Activated CD4-positive, CD25-positive, alpha-beta regulatory T cell (primary cell): ENCODE measurements at places on chromosomes 11 and 22.

- no peak for DNase-seq
These were observed 27.6 kb downstream of the SLC6A5 start for GRCh38 chr11:20627026-20627425.

DNA sequence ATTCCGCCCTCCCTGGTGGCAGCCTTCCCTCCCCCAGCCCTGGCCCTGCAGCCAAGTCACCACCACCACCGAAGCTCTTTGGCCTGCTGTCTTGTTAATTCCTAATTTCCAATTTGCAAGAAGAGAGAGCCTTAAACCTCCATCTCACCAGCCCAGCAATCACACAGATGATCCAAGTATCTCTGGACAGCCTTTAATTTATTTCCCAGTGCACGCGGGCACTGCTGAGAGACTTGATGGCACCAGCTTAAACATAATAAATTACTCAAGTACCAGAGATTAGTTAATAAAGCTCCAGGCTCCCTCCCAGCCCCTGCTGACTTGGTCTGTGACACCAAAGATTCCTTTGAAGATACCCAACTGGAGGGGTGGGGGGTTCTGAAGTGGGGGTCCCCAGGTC lies 494.7 kb downstream of the BUD13 start:
- DNase-seq, result no peak

GRCh38 chr11:15764326-15764725 lies 592.0 kb downstream of the SOX6 start:
- DNase-seq, result no peak

DNA sequence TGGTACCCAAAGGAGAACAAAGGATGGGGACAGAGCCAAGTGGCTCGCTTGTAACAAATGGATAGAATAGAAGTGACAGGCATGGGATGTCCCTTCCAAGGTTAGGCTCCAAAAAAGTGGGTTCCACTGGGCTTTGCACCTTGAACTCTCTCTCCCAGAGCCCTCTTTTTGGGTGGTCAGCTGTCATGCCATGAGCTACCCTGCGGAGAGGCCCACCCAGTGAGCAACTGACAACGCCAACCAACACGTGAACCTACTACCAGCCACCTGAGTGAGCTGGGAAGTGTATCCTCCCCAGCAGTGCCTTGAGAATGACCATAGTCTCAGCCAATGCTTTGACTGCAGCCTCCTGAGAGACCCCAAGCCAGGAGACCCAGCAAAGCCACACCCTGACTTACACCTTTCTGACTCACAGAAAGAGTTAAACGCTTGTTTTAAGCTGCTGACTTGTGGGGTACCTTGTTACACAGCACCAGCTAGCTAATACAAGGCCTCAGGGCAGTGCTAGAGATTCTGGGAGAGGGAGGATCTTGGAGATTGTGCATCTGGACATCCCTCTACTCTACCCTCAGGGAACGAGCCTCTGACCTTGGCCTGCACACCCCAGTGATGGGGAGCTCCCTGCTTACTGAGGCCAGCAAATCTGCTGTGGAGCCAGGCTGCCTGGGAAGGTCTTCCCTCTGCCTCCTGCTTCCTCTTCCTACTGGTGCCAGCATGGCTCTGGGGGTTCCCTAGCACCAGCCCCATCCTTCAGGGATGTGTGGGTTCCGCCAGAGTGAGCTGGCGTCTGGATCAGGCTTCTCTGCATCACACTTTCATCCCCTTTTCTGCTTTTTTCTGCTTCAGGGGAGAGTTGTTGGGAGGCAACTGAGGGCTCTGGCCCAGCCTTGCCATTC lies 29.1 kb upstream of the RFPL3 start:
- no peak for DNase-seq

DNA sequence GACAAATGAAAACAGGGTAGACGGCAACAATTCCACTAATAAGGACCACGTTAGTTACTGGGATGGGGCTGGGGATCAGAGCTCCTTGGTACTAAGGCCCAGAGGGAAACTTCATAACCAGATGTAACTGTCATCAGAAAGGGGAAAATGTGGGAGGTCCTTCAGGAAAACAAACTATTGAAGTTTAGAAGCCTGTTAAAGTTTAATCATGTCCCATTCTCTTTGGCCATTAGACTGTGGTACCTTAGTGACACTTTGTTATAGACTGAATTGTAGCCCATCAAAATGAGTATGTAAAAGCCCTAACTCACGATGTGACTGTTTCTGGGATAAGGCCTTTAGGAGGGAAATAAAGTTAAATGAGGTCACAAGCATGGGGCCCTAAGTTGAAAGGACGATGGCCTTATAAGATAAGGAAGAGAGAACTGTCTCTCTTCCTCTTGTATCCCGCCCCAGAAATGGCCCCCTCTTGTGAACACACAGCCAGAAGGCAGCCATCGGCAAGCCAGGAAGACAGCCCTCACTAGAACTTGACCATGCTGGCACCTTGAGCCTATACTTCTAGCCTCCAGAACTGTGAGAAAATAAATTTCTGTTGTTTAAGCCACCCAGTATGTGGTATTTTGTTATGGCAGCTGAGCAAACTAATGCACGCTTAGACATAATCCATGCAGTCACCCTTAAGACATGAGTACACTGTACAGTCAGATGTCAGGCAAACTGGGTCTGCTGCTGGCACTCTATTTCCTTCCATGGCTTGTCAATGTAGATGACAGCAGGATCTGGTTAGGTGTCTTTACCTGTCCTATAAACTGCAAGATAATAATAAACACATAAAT lies 26.9 kb upstream of the USP47 start:
- DNase-seq, result no peak

DNA sequence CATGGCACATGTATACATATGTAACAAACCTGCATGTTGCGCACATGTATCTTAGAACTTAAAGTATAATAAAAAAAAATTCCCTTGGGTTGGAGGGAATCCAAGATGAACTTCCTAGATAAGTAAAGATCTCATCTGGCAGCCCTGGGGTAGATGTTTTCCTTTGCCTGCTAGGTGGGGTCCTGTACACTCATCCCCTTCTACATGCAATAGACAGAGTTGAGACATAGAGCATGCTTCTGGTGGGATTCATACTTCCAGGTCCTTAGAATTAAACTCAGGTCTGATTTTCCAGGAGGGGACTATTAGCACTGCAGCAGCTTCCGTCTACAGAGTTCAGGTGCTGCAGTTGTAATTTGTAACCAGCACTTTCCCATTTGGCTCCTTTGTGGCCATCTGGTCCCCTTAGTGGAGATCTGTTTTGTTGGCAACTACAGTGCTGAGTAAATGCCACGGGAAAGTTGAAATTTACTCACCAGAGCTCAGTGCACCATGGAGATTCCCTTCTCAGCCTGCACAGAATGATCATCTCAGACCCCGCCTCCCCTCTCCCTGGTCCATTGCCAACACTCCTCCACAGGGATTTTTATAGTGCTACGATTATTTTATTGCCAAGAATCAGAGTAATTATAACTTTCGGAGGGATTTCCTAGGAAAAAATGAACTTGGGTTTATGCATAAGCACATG lies 220.1 kb upstream of the E2F8 start:
- DNase-seq, result no peak

DNA sequence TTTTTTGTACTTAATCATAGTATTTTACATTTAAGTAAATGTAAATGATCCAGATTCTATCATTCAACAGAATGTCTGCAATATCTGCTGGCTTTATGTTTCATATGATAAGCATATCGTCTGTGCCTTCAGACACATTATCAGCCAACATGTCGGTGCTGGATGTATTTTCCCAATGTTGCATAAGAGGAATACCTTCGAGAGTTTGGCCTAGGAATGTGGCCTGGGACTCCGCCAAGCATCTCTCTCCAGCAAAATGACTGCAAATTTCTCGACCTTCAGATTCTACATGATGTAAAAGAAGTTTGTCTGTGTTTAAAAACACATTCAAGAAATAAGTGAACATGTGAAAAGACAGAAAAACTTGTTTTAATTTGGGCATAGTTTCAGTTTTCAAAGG lies 6.9 kb downstream of the BDNF start:
- no peak for DNase-seq

DNA sequence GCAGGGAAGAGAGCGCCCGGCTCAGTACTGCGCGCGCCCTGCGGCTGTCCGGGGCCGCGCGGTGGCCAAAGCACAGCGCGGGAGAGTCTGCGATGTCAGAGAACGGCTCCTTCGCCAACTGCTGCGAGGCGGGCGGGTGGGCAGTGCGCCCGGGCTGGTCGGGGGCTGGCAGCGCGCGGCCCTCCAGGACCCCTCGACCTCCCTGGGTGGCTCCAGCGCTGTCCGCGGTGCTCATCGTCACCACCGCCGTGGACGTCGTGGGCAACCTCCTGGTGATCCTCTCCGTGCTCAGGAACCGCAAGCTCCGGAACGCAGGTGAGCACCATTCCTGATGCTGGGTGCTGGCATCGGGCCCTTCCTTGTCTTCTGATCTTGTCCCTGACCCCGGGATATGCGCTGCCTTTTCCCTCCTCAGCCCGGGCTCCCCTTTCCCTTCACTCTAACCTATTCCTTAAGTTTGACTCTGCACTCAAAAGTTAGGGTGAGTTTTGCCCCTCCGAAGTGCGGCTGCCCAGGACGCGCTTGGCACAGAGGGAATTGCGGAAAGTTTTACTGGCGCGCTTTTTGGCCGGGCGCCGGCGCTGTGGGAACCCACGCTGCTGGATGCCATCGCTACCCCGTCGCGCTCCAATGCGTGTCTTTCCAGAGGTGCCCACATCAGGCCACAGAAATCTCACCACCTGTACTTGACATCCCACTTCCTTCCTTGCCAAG lies at the start of gene MTNR1B:
Gene MTNR1B, plus strand, starts transcription at position 18 of the 714 bp plus-strand sequence. Its CDS starts 75 bp downstream, at position 93.
- DNase-seq, result no peak

DNA sequence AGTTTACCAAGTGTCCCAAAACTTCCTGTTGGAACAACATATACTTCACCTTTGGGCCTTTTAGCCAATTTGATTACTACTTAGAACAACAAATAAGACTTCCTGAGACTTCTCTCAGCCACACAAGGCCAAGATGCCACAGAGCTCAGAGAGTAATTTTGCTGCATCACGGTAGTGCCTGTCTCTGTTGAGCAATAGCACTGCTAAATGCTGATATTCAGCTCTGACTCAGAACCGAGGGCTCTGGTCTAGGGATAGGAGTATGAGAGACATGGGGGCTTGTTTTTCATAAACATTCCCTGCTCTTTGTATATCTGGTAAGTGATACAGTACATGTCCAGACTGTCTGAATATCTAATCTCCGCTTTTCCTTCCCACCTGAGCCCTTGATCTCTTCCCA lies 260.4 kb upstream of the ARHGAP20 start:
- no peak for DNase-seq

- DNase-seq, result no peak
These were observed 66.0 kb upstream of the PPARA start for GRCh38 chr22:46084376-46084775.

DNA sequence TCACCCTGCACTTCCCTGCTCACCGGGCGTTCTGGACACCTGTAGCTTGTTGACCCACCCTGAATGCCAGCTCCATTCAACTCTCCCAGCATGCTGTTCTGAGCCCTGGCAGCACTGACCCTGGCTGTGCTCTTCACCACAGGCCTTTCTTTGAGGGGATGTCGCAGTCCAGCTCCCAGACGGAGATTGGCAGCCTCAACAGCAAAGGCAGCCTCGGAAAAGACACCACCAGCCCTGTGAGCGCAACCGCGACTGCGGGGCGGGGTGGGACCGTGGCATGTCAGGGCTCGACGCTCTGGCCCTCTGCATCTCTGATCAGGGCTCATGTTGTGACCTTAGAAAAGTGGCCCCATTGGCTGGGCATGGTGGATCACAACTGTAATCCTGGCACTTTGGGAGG lies 47.4 kb upstream of the RAB1B start:
- DNase-seq, result no peak

- DNase-seq, result no peak
These were observed 4.3 kb upstream of the ACR start for GRCh38 chr22:50733521-50734342.

DNA sequence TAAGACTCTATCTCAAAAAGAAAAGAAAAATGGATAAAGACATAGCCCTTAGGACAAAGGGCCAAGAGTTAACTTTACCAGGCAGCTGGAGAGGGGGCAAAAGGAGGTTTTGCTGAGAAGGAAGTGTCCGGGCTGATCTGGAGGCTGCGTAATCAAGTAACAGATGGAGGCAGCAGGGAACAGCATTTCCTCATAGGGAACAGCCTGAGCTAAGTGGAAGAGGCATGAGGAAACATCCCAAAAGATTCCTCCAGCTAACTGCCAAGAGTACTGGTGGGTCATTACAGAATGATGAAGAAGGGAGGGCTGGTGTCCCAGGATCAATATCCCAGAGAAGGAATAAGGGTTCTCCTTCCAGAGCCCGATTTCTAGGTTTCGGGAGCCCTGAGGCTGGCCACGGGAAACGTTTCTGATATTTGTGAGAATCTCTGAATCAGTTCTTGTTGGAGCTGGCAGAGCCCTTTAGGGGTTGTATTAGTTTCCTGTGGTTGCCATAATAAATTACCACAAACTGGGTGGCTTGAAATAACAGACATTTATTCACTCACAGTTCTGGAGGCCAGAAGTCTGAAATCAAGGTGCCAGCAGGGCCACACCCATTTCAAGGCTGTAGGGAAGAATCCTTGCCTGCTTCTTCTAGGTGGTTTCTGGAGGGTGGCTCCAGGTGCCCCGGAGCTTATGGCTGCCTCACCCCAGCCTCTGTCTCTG lies 21.2 kb downstream of the LIF start:
- DNase-seq, result no peak

GRCh38 chr11:74680035-74680671 lies 51.1 kb downstream of the CHRDL2 start:
- DNase-seq, result no peak

GRCh38 chr11:9753021-9753420 lies 89.1 kb downstream of the SWAP70 start:
- no peak for DNase-seq

GRCh38 chr22:44400763-44401060 lies 88.0 kb upstream of the SHISAL1 start:
- DNase-seq, result no peak

GRCh38 chr22:21624120-21624879 lies 5.5 kb downstream of the YDJC start:
- no peak for DNase-seq

DNA sequence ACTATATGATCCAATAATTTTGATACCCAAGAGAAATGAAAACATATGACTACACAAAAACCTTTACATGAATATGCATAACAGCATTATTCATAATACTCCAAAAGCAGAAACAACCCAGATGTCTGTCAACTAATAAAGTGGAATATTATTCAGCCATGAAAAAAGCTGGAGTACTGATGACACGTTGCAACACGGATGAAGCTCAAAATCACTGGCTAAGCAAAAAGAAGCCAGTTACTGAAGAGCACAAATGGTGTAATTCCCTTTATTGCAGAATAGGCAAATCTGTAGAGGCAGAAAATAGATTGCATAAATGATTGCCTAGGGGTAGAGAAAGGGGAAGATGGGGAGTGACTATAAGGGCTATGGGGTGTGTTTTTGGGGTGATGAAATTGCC lies 117.6 kb upstream of the FGF3 start:
- DNase-seq, result no peak

DNA sequence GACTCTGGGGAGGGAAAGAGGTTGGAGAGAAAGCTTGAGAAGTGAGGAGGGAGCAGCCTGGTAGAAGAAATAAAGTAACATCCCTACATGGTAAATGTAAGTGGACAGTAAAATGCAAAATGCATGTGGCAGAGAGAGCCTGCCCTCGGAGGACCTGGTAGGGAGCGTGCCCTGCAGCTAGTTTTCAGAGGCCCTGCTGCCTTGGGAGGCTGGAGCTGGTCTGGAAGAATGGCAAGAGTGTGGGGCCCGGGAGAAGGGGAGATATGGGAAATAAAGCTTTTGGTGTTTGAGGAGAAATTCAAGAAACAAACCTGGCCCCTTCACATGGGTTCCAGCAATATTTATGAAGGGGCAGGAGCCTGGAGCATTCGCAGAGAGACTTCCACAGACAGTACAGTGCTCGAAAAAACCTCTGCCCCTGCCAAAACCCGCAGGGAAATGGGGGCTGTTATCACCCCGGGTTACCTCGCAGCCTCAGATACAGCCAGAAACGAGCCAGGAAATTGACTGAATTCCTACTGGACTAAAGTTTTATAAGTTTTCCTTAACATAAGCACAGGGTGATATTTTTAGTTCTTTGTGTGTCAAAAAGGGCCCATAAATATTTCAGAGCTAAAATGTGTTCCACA lies 363.0 kb downstream of the TENM4 start:
- DNase-seq, result no peak
